ENCODE measurements at places on chromosomes 3 and 15.

DNA sequence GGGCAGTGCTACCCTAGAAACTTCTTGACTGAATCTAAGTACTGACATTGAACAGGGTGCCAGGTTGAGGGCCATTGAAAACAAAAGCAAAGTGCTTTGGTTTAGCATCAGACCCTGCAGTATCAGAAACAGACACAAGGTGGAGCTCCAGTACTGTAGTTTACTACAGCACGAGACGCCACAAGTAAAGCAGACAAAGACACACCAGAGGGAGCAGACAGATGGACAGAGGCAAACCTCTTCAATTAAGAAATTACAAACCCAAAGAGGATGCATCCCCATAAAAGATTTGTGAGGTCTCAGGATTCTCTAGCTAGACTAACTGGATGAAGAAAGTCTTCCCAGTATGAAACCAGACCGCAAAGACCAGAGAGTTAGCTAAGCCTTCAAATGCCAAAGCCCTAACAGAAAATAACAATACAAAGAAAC, 16.6 kb downstream of the TOP2B start:
- DNase-seq: peak; percentile 69

DNA sequence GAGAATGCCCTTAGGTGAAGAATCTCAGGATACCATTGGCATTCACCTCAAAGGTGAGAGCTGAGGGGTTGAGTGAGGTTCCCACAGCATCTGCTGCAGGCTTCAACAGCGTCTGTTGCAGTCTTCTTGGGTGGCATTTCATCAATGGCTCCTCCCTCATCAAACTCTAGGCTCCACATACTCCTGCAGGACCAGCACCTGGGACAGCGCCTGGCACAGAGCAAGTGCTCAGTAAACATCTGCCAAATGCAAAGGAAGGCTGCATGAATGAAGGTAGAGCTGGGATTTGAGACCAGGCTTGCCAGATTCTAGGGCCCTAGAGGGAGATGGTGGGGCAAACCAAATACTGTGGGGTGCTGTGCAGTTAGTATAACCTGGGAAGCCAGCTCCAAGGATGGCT, 9.6 kb downstream of the TRH start:
- peak; percentile 35 for DNase-seq

GRCh38 chr3:78506061-78506460, 1261.7 kb downstream of the ROBO1 start:
- DNase-seq: peak; percentile 42

DNA sequence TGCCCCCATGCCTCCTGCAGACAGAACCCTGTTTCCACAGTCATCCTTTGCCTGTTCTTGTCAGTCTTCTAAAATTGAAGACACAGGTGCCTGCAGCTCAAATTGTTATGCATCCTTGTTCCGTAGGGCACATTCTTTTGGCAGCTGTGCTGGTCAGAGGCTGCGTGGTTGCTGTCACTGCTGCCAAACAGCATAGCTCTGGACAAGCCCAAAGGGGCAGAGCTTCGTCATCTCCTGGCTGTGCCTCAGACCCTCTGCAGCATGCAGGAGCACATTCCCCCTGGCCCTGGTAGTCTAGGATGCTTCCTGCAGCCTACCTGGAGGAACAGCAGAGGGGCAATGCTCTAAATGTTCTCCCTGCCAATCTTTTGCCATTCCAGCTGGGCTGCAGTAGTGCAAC, 2.1 kb upstream of the FBXL22 start:
- DNase-seq: no peak
